ENCODE measurements at places on chromosomes 5 and 9. TPM values are rescaled to one million over a fixed set of nuclear protein-coding genes. Genes with fewer than 3 reads are reported as not detected.

Gene PCDHA9
- not detected for total RNA-seq

Gene BHMT
- total RNA-seq: not detected

Gene MARCOL
- not detected for total RNA-seq

Gene ROPN1L
- total RNA-seq: 0.29 TPM

Gene TTC23L
- total RNA-seq: 0.25 TPM

Gene KLHL9
- 14.2 TPM for total RNA-seq

Gene GCNT4
- 0.67 TPM for total RNA-seq

Gene POLR3G
- 21.9 TPM for total RNA-seq

Gene LRRTM2
- total RNA-seq: not detected

Gene ZFAND5
- 86.7 TPM for total RNA-seq

Gene TRPM6
- total RNA-seq: not detected

Gene C9orf153
- total RNA-seq: not detected
